CD4-positive, alpha-beta memory T cell (primary cell): ENCODE measurements at places on chromosomes 1 and 21.
A peak's percentile ranks its signal among the peaks of the same experiment; 100 is the strongest.

GRCh38 chr1:219926363-219926998 is 1.9 kb downstream of the SLC30A10 start:
- no peak for DNase-seq

- no peak for DNase-seq
Observed at GRCh38 chr1:3586986-3587759, 24.1 kb downstream of the MEGF6 start.

DNA sequence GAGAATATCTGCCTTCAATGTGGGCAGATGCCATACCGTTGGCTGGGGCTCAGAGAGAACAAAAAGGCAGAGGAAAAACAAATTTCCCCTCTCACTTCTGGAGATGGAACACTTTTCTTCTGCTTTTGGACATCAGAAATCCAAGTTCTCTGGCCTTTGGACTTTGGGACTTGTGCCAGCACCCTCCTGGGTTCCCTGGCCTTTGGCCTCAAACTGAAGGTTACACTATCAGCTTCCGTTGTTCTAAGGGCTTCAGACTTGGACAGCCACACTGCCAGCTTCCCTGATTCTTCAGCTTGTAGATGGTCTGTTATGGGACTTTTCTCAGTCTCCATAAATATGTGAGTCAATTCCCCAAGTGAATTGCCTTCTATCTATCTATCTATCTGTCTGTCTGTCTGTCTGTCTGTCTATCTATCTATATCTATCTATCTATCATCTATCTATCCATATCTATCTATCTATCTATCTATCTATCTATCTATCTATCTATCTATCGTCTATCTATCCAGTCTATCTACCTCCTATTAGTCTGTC is 778.1 kb upstream of the TMPRSS15 start:
- no peak for DNase-seq

GRCh38 chr1:208788013-208788540 is 543.9 kb upstream of the PLXNA2 start:
- no peak for DNase-seq

GRCh38 chr1:240029418-240029817 is 62.3 kb upstream of the FMN2 start:
- DNase-seq: no peak

- no peak for DNase-seq
Observed at GRCh38 chr1:15761366-15762128, 3.0 kb downstream of the FBLIM1 start.

GRCh38 chr1:183339556-183340167 is 78.5 kb downstream of the NMNAT2 start:
- no peak for DNase-seq

- DNase-seq: peak; percentile 48
Observed at GRCh38 chr1:154407198-154408091, 2.3 kb downstream of the IL6R start.

DNA sequence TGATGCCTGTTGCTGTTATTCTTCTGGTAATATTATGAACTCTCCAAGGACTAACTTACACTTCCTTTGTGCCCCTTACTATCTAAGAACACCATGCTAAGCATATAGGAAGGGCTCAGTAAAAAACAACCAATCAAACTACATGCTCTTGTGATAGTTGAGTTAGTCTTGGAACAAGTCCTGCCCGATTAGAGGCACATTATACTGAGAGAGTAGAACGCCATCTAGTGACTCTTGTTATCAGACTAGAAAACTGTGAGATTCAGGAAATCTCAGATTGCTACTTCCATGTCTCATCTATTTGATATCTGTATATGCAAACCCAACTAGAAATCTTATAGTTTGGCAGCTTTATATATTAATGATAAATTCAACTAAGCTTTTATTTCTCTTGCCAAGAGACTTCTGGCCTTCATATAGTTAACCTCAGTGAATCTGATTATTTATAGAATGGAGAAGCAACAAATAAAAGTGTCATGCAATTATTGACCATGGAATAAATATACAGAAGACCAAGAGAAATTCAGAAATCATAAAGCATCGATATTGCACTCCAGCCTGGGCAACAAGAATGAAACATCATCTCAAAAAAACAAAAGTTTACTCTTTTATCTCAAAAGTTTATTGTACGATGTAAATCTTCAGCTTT is 7.8 kb upstream of the SRRM1 start:
- no peak for DNase-seq

DNA sequence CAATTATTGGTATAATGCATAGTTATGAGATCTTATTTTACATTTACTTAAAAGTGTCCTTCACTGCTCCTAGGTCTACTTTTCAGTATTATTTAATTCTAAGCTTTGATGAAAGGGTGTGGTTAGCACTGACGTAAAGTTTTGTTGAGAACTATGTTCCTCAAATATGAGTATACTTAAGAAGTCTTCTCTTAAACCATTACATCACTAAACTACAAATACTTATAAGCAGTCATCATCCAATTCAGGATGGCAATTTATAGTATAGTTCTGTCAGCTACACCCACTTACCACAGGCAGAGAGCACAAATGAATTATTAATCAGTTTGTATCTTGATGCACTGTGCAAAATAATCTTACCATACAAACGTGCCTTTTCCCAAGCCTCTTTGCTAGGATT is 27.0 kb downstream of the TRMT1L start:
- DNase-seq: no peak
